ENCODE measurements at places on chromosomes 6 and 20. TPM values are rescaled to one million over a fixed set of nuclear protein-coding genes. Genes with fewer than 3 reads are reported as not detected.

GRCh38 chr6:101110814-101111213, 229.7 kb upstream of the ASCC3 start:
- no peak for DNase-seq

DNA sequence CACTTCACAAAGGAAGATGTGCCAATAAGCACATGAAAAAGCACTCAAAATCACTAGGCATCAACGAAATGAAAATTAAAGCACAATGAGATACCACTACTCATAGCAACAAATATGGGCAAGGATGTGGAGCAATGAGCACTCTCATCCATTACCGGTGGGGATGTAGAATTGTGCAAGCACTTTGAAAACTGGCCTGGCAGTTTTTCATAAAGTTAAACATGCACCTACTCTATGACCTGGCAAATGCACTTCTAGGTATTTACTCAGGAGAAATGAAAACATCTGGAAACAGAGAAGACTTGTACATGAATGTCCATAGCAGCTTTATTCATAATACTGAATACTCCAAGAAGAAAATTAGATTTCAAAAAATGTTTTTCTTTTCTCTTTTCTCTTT, 34.1 kb upstream of the TMEM14A start:
- no peak for DNase-seq

- no peak for DNase-seq
Measured at GRCh38 chr6:24154121-24154520, 28.1 kb downstream of the NRSN1 start.

DNA sequence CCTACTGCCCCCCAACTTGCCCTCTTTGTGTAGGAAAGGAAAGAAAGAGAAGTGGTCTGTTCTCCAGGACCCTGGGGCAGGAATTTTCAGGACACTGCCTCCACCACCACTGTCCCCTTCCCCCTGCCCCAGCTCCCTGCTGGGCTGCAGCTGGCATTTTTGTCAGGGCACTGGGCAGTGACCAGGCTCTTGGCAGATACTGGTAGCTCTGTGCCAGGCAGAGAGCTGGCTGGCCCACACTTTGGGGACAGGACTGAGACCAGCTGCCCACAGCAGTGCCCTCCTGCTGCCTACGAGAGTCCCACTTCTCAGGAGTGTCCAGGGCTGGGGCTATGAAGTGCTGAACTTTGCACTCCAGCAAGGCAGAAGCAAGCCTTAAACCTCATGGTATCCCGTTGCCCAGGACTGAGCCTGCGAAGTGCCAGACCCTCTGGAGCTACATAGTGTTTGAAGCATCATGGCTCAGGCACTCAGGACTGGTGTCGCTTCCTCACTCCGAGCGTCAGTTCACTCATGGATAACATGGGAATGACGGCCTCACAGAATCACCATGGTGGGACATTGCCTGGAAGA, 19.3 kb downstream of the SLC13A3 start:
- no peak for DNase-seq

DNA sequence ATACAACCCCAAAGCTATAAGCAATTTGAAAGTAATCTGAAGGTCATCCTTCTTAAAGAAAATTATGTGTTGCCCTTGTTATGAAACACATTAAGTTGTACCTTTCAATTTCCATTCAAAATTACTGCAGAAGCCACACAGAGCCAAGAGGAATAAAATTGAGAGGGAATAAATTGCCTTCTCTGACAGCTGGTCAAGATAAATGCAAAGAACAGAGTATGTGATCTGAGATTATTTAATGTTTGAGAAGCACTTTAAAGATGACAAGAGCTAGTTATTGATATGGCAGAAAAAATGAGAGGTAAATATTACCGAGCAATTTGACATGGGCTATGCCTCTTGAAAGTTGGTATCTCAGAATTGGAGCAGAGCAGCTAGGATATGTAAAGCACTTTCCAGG, 61.6 kb downstream of the TRDN start:
- no peak for DNase-seq

DNA sequence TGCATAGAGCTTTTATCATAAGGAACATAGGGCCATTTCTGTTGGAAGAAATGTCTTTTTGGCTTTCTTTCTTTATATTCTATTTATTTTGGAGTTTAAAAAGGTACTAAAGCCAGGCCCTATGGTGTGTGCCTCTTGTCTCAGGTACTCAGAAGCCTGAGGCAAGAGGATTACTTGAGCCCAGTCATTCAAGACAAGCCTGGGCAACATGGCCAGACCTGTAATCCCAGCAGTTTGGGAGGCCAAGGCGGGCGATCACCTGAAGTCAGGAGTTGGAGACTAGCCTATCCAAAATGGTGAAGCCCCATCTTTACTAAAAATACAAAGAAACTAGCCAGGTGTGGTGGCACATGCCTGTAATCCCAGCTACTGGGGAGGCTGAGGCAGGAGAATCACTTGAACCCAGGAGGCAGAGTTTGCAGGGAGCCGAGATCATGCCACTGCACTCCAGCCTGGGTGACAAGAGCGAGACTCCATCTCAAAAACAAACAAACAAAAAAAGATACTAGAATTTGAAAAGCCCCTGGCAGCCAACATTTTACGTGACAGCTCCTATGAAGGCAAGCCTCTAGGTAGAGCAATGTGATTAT, 80.0 kb downstream of the CBFA2T2 start:
- no peak for DNase-seq

DNA sequence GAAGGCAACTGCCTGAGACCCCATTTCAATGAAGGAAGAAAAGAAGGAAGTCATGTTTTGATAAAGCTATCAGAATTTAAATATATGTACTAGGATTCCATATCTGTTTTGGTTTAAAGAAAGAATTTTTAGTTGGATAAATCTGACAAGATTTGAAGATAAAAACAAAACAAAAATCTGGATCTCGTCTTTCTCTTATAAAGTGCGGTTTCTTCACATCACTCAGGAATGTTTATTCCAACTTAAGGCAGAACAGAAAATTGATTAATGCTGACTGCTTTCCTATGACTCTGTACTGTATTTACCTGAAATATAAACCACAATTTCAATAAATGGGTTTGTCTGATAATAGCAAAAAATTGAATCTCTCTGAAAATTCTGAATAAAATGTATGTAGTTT, 439.7 kb downstream of the RFPL4B start:
- DNase-seq = no peak

- DNase-seq = no peak
Measured at GRCh38 chr6:136647363-136647852, 97.2 kb upstream of the MAP7 start.

DNA sequence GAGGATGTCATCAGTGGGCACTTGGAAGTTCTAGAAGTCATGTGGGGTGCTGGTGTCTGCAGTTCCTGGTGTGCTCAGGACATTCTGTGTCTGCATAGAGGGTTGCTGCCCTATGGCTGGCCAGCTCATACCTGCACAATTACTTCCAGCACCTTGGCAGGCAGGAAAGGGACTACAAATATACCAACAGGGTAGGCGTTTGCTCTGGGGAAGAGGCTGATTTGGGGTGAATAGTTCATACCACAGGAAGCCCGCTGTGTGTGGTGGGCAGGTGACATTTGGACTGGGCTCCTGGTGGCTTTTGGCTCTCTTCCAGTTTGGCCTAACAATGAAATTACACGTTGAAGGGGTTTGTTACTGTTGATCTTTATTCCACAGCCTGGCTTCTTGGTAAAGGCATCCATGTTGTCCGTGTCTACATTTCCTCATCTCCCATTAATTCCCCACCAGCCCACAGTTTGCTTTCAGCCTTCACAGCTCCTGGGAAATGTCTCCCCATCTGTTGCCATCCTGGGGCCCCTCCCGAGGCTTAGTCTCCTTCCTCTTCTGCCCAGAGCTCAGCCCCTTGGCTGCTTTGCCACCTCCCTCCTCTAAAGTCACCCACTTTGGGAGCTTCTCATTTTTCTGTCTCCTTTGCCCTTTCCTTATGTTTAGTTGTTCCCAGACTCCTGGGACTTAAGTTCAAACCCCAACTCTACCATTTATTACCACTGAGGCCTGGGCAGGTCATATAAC, 88.1 kb downstream of the RSPH3 start:
- no peak for DNase-seq

DNA sequence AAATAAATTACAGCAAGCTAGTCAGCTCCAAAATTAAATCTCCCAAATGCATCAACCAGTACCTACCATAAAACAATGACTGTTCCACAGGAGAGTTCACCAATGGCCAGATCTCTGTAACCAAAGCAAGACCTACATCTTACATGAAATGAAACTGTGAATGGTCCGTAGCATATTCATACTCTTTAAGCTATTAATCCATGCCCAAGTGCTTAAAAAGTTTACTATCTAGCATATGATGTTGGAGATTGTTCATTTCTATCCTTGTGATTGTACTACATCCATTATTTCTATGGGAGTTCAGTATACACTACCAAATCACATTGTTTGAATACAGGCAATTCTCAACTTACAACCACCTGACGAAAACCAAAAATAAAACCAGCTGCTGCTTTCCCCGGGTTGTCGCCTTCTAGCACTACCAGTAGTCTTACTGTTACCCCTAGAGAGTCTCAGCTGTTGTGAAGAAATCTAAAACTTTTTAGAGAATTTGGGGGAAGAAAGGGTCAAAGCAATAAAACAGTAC, 38.0 kb downstream of the HIVEP2 start:
- no peak for DNase-seq

- DNase-seq = no peak
Measured at GRCh38 chr6:136795996-136796395, 3.7 kb upstream of the MAP3K5 start.

GRCh38 chr20:46583411-46584214, 33.2 kb upstream of the OCSTAMP start:
- DNase-seq = no peak

DNA sequence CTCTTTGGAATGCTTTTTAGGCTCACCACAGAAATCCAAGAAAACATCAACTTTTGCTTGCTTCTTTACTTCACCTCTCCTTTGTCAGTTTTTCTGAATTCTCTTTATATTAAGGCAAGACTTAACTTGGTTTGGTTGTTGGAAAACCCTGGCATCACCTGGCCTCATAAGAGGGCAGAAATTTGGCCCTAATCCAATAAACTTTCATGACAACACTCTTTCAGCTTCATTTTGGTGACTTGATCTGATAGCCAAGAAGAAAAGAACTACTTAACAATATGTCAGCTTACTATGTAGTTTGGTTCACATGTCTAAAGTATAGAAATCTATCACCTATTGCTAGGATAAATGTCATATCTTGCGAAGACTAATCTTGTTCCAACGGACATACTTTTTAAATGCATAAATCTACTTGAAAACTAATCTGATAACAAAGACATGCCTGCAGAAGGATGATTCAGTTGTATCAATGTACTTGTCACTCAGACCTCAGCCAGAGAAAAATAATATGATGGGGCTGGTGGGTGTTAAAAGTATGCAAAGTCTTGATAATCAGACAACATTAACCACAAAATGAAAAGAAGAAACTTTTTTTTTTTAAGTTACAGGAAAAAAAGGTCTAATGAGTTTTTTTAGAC, 19.3 kb upstream of the HBS1L start:
- no peak for DNase-seq

Gene GHRH
- not detected for polyA plus RNA-seq

Gene MRPL18
- 71.8 TPM for polyA plus RNA-seq

Gene ADGRF1
- 71.5 TPM for polyA plus RNA-seq

Gene SPDEF
- 0.09 TPM for polyA plus RNA-seq

Gene PMEPA1
- 16.2 TPM for polyA plus RNA-seq

Gene FAM162B
- polyA plus RNA-seq = 3.5 TPM

Gene BNIP5
- polyA plus RNA-seq = 0.16 TPM

Measured in renal pelvis (tissue), 12 donors.